Cortex of kidney (tissue), 1 donor: ENCODE measurements at places on chromosomes 1 and 21.

- DNase-seq: no peak
Observed at GRCh38 chr1:43934101-43934985, 742 bp downstream of the ARTN start.

- DNase-seq: no peak
Observed at GRCh38 chr1:63976006-63976405, 202.2 kb downstream of the ROR1 start.

- no peak for DNase-seq
Observed at GRCh38 chr1:153928245-153928644, 5.5 kb upstream of the GATAD2B start.

DNA sequence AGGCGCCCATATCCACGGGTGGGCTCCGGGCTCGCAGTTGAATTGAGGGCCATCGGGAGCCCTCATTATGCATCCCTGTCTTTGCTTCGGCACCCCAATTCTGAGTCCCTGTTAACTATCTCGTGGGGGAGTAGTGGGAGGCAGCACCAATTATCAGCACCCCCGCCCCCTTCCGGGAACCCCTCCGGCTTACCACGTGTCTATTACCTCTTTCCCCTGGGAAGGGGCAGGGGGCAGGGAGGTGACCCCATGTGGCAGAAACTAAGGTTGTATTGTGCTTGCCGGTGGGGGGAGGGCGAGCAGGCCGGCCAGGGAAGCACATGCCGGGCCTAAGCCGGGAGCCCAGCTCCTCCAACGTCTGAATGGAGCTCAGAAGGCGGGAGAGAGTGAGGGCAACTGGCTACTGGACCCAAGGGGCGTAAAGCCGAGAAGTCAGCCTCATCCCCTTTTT lies 1.0 kb downstream of the LIN28A start:
- DNase-seq: no peak

DNA sequence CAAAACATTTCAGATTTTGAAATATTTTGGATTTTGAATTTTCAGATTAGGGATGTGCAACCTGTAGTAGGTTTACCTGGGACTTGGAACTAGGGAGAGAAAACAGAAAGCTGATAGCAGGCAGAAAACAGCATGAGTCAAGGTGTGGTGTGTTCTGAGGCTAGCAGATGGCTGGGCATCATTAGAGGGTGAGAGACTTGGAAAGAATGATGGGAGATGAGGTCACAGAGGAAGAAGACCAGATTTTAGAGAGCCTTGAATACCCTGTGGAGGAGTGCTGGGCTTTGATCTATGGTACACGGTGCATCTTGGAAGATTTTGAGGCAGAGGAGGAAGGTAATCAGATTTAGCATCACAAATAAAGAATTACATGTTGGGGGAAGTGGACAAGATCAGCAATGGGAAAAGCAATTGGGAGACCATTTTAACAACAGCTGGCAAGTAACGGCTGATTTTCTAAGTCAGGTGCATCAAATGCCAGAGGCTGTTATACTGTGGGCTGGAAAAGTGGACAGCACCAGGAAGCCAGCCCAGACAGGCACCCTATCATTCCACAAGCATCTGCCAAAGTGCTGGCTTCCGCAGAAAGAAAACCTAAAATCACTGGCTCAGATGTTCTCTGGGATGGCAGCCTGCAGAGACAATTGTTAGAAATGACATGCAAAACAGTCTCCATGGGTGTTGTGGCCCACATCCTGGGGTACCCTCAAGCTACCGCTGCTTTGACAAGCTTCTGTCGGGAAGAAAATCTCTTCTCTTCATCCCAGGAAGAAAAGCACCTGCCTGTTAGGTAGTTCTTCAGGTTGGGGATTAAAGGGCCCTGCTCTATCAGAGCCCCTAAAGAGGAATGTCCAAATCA lies 30.9 kb upstream of the CAMK1G start:
- DNase-seq: no peak
